ENCODE measurements at places on chromosomes 3 and 15. TPM values are rescaled to one million over a fixed set of nuclear protein-coding genes. Genes with fewer than 3 reads are reported as not detected.
A peak's percentile ranks its signal among the peaks of the same experiment; 100 is the strongest.

The MORC1 gene
- not detected for polyA plus RNA-seq

DNA sequence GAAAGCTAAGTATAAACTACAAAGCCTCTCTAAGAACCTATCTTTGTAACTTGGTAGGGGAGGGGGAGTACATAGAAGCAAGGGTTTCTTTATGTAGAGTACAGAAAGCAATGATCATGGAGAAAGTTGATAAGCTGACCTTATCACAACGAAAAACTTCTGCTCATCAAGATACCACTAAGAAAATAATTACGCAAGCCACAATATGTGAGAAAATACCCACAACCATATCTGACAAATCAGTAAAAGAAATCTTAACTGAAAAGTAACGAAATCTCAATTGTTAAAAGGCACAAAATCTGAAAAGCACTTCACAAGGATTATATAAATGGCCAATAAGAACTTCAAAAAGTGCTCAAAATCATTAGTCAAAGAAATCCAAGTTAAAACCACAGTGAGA is 35.1 kb upstream of the RPS17 start:
- no peak for DNase-seq

The FANCD2OS gene
- polyA plus RNA-seq = not detected

GRCh38 chr3:187261541-187261969 is 30.0 kb downstream of the MASP1 start:
- peak; percentile 97 for DNase-seq

GRCh38 chr3:181752202-181752671 is 40.5 kb downstream of the SOX2 start:
- DNase-seq = no peak

The C3orf22 gene
- not detected for polyA plus RNA-seq

DNA sequence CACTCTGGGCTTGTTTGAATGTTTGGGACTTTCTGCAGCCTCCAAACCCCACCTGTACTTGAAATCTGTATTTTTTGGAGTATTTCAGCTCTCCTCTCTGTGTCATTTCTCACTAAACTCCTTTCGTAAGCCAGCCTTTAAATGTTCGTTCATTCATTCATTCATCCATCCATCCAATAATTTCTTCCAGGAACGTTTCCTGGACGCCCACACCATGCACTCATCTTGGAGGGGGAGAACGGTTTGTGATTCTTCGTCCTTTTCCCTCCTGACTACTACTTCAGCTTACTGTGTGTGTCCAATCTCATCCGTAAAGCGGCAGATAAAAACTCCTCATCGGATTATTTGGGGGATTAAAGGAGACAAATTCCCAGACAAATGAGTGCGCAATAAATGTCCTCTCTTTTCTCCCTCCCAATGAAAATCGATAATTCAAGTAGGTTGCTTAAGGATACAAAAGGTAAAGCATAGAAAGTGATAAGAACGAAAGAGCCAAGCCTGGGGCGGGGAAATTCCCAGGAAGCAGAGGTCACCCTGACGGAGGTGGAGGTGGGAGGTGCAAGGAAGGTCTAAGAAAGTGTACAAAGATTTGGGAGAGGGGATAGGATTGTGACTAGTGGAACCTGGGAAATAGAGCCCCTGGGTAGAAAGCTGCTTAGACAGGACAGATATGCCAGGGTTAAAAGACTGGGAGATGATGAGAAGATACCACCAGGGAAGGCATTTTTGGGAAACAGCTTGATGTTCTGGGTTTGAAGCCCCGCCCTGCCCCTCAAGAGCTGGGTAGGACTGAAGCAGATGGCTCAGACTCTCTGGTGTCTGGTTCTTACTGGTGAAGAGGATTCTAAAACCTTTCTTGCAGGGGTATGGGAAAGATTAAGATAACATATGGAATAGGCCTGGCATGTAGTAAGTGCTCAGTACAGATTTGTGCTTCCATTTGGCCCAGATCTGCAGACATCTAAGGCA is 896 bp upstream of the KLHL25 start:
- DNase-seq = no peak

DNA sequence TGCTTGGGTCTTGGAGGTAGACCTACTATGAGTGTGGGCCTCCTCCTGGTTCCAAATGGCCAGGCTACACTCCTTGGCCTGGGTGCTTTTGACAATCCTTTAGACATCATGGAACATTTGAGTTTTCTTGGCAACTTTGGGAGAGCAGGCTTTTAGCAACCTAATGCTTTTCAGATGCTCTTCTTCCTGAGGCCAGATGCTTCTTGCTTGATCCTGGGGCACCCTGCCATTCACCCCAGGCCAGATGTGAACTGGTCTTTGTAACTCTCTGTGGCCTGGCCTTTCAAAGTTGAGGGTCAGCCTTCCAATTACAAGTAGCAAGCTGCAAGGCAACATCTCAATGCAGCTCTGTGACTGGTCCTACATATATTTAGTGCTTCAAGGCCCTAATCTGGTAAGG is 40.5 kb downstream of the RTP1 start:
- DNase-seq = no peak

The GOLGA8Q gene
- 0.50 TPM for polyA plus RNA-seq
